CD14-positive monocyte (primary cell): ENCODE measurements at places on chromosomes 11 and 22. TPM values are rescaled to one million over a fixed set of nuclear protein-coding genes. Genes with fewer than 3 reads are reported as not detected.

Gene CASP4
- polyA plus RNA-seq = 163 TPM

Gene CD82
- 89.0 TPM for polyA plus RNA-seq

Gene BTBD18
- polyA plus RNA-seq = 0.10 TPM

Gene DLG2
- polyA plus RNA-seq = 0.24 TPM in 1 of 2 replicates, not detected in the other

Gene SLC35C1
- polyA plus RNA-seq = 12.8 TPM

Gene FGF4
- polyA plus RNA-seq = not detected in 2 replicates

Gene VSIG10L2
- polyA plus RNA-seq = not detected

Gene RIBC2
- polyA plus RNA-seq = not detected

Gene PICK1
- 6.4 TPM for polyA plus RNA-seq

Gene UBQLN3
- not detected for polyA plus RNA-seq

Gene GRIA4
- polyA plus RNA-seq = not detected in 2 replicates

Gene DNAJB13
- not detected in 2 replicates for polyA plus RNA-seq

Gene XKR3
- 0.07 TPM in 1 of 2 replicates, not detected in the other for polyA plus RNA-seq

Gene IRAG1
- 3.3 TPM for polyA plus RNA-seq

Gene HBG2
- not detected for polyA plus RNA-seq

Gene AKIP1
- polyA plus RNA-seq = 8.7 and 10.0 TPM in 2 replicates

Gene C11orf16
- not detected for polyA plus RNA-seq

Gene P2RX6
- polyA plus RNA-seq = 0.06 TPM in 1 of 2 replicates, not detected in the other

Gene LRRC56
- 0.09 TPM for polyA plus RNA-seq

Gene ISX
- not detected for polyA plus RNA-seq

Gene SYT13
- not detected for polyA plus RNA-seq

Gene SPDYC
- polyA plus RNA-seq = not detected in 2 replicates

Gene GPR83
- not detected for polyA plus RNA-seq

Gene GGT1
- polyA plus RNA-seq = 25.5 TPM

Gene GP1BB
- polyA plus RNA-seq = 0.13 and 0.38 TPM in 2 replicates

Gene GRAMD1B
- polyA plus RNA-seq = 3.2 TPM

Gene CCDC73
- polyA plus RNA-seq = 0.09 TPM

Gene OR52N4
- 0.31 TPM in 1 of 2 replicates, not detected in the other for polyA plus RNA-seq

Gene TRIM48
- not detected for polyA plus RNA-seq

Gene SAA4
- polyA plus RNA-seq = not detected

Gene FAM227A
- not detected for polyA plus RNA-seq

Gene SYNGR1
- polyA plus RNA-seq = 39.6 TPM

Gene CRYBB2
- not detected in 2 replicates for polyA plus RNA-seq

Gene KRTAP5-5
- not detected for polyA plus RNA-seq

Gene ZNF280B
- not detected for polyA plus RNA-seq

Gene C11orf24
- polyA plus RNA-seq = 21.8 and 24.5 TPM in 2 replicates

Gene TMEM191B
- polyA plus RNA-seq = 2.8 TPM

Gene SCGB1C1
- not detected for polyA plus RNA-seq

Gene MS4A14
- 6.8 and 30.8 TPM in 2 replicates for polyA plus RNA-seq

Gene CNGA4
- not detected for polyA plus RNA-seq

Gene IL17REL
- polyA plus RNA-seq = not detected

Gene NRXN2
- polyA plus RNA-seq = not detected

Gene CSNK2A3
- polyA plus RNA-seq = 0.18 and 0.28 TPM in 2 replicates

Gene GPHA2
- not detected for polyA plus RNA-seq

Gene ALKBH8
- 1.8 TPM for polyA plus RNA-seq

Gene OR6T1
- not detected in 2 replicates for polyA plus RNA-seq

Gene CD248
- polyA plus RNA-seq = 0.13 TPM

Gene CARD10
- not detected for polyA plus RNA-seq

Gene HTR3A
- polyA plus RNA-seq = not detected

Gene GRM5
- not detected for polyA plus RNA-seq

Gene OR52A1
- not detected in 2 replicates for polyA plus RNA-seq

Gene LMO2
- 48.8 TPM for polyA plus RNA-seq

Gene MYO7A
- polyA plus RNA-seq = 3.6 TPM

Gene PHLDA2
- polyA plus RNA-seq = 2.6 TPM

Gene OR51I1
- not detected for polyA plus RNA-seq

Gene FHIP1B
- polyA plus RNA-seq = 14.2 TPM

Gene MYO18B
- polyA plus RNA-seq = not detected

Gene CCDC89
- polyA plus RNA-seq = not detected

Gene OR2AT4
- polyA plus RNA-seq = not detected in 2 replicates
